ENCODE measurements at places on chromosomes 2 and 18.

DNA sequence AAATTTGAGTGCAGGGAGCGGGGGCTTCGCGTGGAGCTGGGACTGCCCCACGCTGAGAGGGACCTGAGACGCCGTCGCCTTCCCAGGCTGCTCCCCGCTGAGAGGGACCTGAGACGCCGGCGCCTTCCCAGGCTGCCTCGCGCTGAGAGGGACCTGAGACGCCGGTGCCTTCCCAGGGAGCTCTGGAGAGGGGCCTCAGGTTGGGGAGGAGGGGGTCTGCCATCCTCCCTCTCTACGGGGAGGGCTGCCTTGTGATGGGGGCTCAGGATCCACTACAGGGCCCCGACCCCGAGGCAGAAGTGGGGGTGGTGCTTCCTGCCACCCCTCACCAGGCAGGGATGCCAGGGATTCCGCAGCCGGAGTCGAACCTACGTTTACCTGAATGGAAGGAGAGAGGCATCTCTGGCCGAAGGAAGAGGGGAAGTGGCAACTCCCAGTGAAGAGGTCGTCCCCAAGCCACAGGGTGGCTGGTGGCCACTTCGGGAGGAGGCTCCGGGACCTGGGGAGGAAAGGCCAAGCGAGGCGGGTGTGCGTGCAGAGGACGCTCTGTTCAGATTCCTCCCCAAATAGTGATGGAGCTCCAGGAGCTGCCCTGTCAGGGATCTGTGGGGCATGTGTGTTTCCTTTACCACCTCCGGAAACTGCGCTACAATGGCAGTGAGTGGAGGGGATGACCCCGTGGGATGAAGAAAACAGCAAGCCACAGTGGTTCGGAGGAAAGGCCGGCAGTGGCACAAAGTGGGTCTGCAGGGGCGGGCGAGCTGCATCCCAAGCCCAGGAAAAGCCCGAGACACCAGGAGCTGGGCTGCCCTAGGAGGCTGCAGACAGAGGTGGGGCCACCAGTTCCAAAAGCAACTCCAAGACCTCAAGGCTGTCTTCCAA, 108.2 kb upstream of the CTDP1 start:
- no peak for DNase-seq

- DNase-seq = peak; percentile 82
Observed at GRCh38 chr2:102181919-102182635, 4.7 kb upstream of the IL1RL2 start.

GRCh38 chr18:63151539-63151938, 168.0 kb downstream of the BCL2 start:
- no peak for DNase-seq

DNA sequence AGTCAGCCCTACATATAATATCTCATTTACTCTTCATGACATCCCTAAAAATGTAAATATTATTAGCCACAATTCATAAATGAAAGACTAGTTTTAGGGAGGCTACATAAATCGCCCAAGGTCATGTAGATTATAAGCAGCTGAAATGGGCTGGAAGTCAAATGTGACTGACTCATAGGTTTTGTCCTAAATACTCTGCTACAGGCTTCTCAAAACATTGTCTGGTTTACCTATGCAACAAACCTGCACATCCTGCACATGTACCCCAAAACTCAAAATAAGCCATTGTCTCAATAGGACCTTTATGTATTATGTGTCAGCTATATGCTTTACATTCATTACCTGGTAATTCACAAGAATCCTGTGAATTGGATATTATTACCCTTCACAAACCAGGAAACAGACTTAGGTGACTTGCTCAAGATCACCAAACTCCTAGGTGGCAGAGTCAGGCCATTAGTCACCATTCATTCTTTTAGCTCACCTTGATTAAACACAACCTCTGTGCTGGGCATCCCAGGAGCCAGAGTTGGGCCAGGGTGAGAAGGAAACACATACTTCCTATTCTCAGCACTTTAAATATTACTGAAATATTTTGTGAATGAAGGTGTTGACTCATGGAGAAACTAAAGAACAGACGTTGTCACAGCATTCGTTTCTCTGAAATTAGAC, 69.4 kb upstream of the CPO start:
- no peak for DNase-seq

- DNase-seq = peak; percentile 20
Observed at GRCh38 chr2:73981081-73982001, 3.4 kb upstream of the TET3 start.
